Activated CD8-positive, alpha-beta T cell treated with anti-CD3 and anti-CD28 coated beads, Interleukin-2, amount 10 ng/mL, durations not matched to agents 7 days and 5 days (primary cell): ENCODE measurements at places on chromosomes 1 and 21. TPM values are rescaled to one million over a fixed set of nuclear protein-coding genes. Genes with fewer than 3 reads are reported as not detected.
A peak's percentile ranks its signal among the peaks of the same experiment; 100 is the strongest.

The CELA2B gene
- not detected for total RNA-seq

GRCh38 chr1:165456114-165456513 is 11.2 kb upstream of the RXRG start:
- no peaks in the 10 kb centered on the region for H3K4me1 ChIP-seq
- DNase-seq = no peak
- H3K27me3 ChIP-seq = peaks cover 30% of the 10 kb centered on the region
- no peaks in the 10 kb centered on the region for H3K36me3 ChIP-seq

DNA sequence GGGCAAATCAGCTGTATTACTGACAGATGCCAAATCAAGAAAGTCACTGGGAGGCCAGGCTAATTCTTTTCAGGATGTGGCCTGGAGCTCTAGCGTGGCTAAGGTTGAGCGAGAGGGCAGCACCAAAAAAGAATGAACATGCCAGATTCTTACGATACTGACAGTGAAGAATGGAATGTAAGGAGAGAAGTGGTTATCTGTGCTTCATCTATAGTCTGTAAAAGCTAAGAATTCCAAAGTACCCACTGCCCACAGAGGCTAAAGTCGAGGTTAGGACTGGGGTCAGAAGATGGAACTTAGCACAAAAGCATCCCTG is 32.7 kb downstream of the TFAP2E start:
- peak overlapping the region; percentile 37 for H3K27ac ChIP-seq
- DNase-seq = no peak
- no peaks in the 10 kb centered on the region for H3K27me3 ChIP-seq
- no peak overlapping the region for H3K4me3 ChIP-seq
- H3K36me3 ChIP-seq = peaks cover 69% of the 10 kb centered on the region

- peaks cover 53% of the 10 kb centered on the region for H3K27me3 ChIP-seq
- peak within 1 kb of the TSS; percentile 70 for H3K4me3 ChIP-seq
- H3K36me3 ChIP-seq = no peaks in the 10 kb centered on the region
- H3K27ac ChIP-seq = no peak within 1 kb of the TSS
Measured at GRCh38 chr1:38046333-38046883, at the start of gene POU3F1. POU3F1 (minus strand) TSS chr1:38046793; CDS start chr1:38046743, 50 bp downstream.
